Karpas-422 (cell line): ENCODE measurements at places on chromosomes 1 and 21. TPM values are rescaled to one million over a fixed set of nuclear protein-coding genes. Genes with fewer than 3 reads are reported as not detected.

DNA sequence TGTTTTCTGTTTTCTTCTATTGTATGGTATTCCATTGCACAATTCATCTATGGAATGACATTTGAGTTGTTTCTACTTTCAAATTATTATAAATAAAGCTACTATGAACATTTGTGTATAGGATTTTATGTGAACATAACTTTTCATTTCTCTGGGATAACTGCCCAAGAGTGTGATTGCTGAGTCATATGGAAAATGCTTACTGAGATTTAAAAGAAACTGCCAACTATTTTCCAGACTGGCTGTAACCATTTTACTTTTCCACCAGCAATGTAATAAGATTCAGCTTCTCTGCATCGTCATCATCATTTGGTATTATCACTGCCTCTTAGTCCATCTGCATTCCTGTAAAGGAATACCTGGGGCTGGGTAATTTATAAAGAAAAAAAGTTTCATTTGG is 779.6 kb upstream of the PRMT6 start:
- H3K27me3 ChIP-seq: no peaks in the 10 kb centered on the region
- H3K36me3 ChIP-seq: no peaks in the 10 kb centered on the region
- H3K4me3 ChIP-seq: no peak overlapping the region
- H3K4me1 ChIP-seq: no peaks in the 10 kb centered on the region

DNA sequence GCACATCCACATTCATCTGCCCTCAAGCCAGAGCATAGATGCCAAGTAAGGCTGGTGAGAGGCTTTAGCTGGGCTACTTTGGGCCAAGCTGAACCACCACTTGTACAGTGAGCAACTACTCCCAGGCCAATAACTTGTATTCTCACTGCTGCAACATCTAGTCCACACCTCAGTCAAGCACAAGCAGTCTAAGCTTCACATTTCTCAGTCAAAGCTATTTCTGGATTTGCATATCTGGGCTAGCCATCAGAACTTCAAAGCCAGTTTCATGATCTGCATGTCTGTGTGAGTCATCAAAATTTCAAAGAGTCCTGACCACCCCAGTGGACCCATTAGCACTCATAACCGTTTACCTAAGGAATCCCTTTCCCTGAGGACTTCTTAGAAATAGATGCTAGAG is 77.7 kb upstream of the DIRAS3 start:
- H3K4me3 ChIP-seq: no peak overlapping the region
- no peaks in the 10 kb centered on the region for H3K27me3 ChIP-seq
- DNase-seq: peak; percentile 41

GRCh38 chr1:221708076-221708571 is 33.8 kb downstream of the DUSP10 start:
- no peaks in the 10 kb centered on the region for H3K27me3 ChIP-seq
- H3K36me3 ChIP-seq: no peaks in the 10 kb centered on the region
- H3K4me3 ChIP-seq: no peak overlapping the region
- H3K4me1 ChIP-seq: peaks cover 5% of the 10 kb centered on the region
- no peak overlapping the region for H3K27ac ChIP-seq

DNA sequence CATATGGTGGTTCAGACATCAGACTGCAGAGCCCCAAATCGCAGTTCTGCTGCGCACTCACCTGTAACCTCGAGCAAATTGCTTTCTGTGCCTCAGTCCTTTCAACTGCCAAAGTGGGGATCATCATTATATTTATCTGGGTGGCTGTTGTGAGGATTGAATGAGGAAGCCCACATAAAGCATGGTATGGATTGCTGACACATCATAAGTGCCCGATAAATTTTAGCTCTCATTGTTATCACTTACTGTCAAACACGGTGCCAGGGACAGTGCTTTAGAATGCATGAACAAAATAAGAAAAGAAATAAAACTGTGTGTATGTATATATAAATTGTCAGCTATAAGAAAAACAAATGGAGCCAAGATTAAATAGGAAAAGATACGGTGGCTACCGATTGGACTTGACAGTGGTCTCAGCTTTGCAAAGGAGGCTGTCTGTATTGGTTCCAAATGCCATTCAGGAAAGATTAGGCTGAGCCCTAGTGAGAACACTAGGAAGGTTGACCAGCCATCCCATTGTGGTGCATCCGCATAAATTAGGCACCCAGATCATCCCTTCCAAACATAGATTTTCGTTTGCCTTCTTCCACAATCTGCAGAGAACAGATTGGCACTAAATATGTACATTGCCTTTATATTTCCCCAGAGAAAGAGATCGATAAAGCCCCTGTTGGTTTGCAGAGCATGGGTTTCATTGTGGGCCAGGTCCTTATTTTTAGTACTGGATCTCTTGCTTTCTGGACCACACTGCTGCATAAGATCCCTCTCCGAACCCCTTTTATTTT is 91.8 kb upstream of the KAZN start:
- H3K4me1 ChIP-seq: no peaks in the 10 kb centered on the region
- no peaks in the 10 kb centered on the region for H3K36me3 ChIP-seq
- H3K27ac ChIP-seq: no peak overlapping the region
- H3K27me3 ChIP-seq: no peaks in the 10 kb centered on the region
- DNase-seq: no peak

- no peak overlapping the region for H3K4me3 ChIP-seq
- no peak for DNase-seq
- no peaks in the 10 kb centered on the region for H3K27me3 ChIP-seq
Measured at GRCh38 chr1:92409946-92410549, 76.7 kb downstream of the GFI1 start.

DNA sequence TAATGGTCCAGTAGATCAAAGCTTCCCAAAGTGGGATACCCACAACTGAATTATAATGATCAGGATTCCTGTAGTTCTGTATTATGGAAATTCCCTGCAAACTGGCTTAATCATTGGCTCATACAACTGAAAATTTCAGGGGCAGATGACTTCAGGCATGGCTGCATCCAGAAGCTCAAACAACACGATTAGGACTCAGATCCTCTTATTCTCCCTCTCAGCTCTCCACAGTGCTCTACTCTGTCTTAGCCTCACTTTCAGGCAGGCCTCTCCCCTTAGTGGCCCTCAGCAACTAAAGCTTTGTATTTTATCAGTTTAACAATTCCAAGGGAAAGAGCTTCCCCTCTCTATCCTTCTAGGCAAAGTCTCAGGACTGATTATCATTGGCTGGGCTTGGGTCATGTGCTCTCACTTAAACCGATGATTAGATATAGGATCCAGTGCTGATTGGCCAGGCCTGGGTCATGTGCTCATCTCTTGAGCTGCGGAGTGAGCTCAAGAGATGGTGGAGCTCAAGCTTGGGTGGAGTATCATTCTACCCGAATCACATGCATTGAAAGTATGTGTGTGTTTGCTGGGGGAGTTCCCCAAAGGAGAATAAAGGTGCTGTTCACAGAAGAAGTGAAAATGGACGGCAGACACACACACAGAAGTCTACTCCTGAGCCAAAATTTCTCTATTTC is 57.9 kb upstream of the RUNX3 start:
- no peak overlapping the region for H3K4me3 ChIP-seq
- no peaks in the 10 kb centered on the region for H3K36me3 ChIP-seq
- H3K27me3 ChIP-seq: no peaks in the 10 kb centered on the region
- H3K4me1 ChIP-seq: no peaks in the 10 kb centered on the region

DNA sequence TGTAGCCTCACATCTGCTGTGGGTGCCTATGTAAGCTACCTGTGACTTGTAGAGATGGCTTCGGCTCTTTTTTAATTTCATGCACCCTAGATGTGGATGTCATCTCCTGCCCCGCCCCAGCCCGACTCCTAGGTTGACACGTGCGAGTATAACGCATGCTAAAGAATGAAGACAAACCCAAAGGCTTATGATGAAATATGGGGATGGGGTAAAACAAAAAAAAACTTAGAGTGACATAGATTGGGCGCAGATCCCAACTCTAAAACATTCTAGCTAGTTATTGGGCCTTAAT is 613 bp upstream of the ERO1B start:
- DNase-seq: no peak
- no peaks in the 10 kb centered on the region for H3K27me3 ChIP-seq
- no peak overlapping the region for H3K27ac ChIP-seq

- H3K4me1 ChIP-seq: no peaks in the 10 kb centered on the region
- H3K27ac ChIP-seq: no peak overlapping the region
- no peak overlapping the region for H3K4me3 ChIP-seq
- DNase-seq: peak; percentile 39
- H3K27me3 ChIP-seq: no peaks in the 10 kb centered on the region
Measured at GRCh38 chr21:36122977-36123376, 11.9 kb upstream of the CBR3 start.

DNA sequence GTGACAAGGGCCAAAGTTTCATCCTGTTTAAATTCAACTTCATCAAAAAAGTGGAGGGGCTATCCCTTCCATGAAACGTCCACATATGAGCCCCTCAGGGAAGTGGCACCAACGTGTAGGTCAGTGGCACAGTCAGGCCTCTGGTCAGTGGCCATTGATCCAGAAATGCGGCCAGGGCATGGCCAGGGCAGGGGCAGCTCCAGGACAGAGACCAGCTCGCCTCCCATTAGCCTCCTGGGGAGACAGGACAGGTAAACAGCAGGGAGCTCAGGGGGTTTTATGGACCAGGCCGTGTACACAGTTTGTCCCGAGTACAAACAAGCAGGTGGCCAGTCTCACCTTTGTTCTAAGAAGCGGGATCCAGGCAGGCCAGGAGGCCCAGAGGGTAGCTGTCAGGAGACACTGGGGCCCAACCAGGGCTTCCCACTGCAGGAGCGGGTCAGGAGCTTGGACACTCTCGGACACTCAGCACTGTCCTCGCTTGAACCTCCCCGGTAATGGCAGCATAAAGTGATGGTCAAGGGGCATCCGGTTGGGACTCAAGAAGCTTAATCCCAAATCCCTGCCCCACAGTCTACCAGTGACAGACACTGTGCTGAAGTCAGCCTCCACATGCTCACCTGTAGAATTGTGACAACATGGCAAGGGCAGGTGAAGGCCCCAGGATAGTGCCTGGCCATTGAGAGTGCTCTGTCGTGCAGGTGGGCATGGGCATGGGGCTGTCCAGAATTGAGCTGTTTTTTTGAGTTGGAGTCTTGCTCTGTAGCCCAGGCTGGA is 144.1 kb upstream of the ERRFI1 start:
- H3K4me1 ChIP-seq: no peaks in the 10 kb centered on the region
- no peak overlapping the region for H3K4me3 ChIP-seq
- no peaks in the 10 kb centered on the region for H3K36me3 ChIP-seq
- no peak overlapping the region for H3K27ac ChIP-seq

- H3K4me1 ChIP-seq: no peaks in the 10 kb centered on the region
- peak; percentile 78 for DNase-seq
- no peak overlapping the region for H3K4me3 ChIP-seq
Measured at GRCh38 chr1:65431111-65431705, 10.7 kb downstream of the LEPR start.

GRCh38 chr1:41851589-41851988 is 67.1 kb downstream of the HIVEP3 start:
- no peak overlapping the region for H3K27ac ChIP-seq
- peak; percentile 79 for DNase-seq
- H3K4me1 ChIP-seq: peaks cover 9% of the 10 kb centered on the region
- H3K4me3 ChIP-seq: no peak overlapping the region
- H3K36me3 ChIP-seq: no peaks in the 10 kb centered on the region

GRCh38 chr21:27555996-27556395 is 589.1 kb upstream of the ADAMTS5 start:
- H3K36me3 ChIP-seq: no peaks in the 10 kb centered on the region
- no peak overlapping the region for H3K27ac ChIP-seq
- H3K4me1 ChIP-seq: no peaks in the 10 kb centered on the region
- no peak for DNase-seq
- H3K4me3 ChIP-seq: no peak overlapping the region
- H3K27me3 ChIP-seq: no peaks in the 10 kb centered on the region

- no peak overlapping the region for H3K4me3 ChIP-seq
- H3K36me3 ChIP-seq: no peaks in the 10 kb centered on the region
- peaks cover 16% of the 10 kb centered on the region for H3K4me1 ChIP-seq
- no peaks in the 10 kb centered on the region for H3K27me3 ChIP-seq
Measured at GRCh38 chr1:150552128-150552910, 3.1 kb downstream of the ADAMTSL4 start.

DNA sequence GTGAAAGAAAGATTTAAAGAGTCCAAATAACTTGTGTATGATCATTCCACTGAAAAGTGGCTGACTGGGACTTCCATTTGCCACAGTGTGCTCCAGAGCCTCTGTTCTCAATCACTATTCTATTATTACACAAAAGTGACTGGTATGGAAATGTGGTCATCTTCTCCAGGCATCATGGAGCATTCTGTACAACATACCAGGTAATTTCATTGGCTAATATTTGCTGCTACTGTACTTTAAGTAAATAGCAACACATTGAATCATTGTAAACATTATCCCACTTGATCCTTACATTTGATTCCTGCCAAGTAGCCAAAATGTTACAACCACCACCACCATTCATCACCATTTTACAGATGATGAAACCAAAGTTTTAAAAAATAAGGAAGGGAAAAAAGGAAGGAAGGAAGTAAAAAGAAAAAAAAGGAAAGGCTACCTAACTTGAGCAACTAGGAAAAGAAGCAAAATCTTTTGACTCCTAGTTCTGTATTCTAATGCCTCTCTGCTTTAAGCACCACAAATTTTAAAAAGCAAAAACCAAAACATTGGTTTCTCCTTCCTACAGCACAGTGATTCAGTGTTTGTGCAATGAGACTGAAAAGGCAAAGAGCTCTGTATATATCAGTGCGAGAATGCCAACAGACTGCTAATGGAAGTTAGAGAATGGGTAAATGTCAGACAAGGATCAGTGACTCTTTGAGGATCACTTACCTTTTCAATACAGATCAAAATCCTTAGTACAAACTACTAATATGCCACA is 361.4 kb upstream of the PTBP2 start:
- no peak overlapping the region for H3K27ac ChIP-seq
- H3K36me3 ChIP-seq: no peaks in the 10 kb centered on the region
- no peak overlapping the region for H3K4me3 ChIP-seq
- H3K27me3 ChIP-seq: no peaks in the 10 kb centered on the region
- no peak for DNase-seq
- no peaks in the 10 kb centered on the region for H3K4me1 ChIP-seq

DNA sequence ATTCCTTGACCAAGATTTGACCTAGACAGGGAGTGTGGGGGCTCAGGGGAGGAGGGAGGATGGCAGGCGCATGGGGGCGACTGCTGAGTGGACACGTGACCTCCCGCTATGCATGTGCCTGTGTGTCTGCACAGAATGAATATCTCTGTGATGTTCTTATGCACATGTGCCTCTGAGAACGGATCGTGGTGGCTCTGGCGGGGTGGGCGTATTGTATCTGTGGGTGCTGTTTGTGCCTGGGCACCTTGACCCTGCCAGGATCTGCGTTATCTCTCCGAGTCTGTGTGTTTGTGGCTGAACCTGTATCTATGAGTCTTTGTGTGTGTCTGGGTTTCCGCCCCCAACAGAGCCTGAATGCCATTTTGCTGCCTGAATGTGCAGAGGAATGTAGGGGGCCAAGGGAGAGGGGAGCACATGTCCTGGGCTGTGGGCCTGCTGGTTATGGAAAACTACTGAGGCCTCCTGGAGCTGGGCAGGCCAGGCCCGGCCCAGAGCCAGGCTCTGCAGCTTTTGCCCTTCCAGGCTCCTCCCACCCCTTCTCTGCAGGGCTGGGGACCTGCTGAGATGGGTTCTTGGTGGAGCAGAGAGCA is 102.5 kb downstream of the EBNA1BP2 start:
- no peak for DNase-seq
- H3K27me3 ChIP-seq: no peaks in the 10 kb centered on the region
- H3K36me3 ChIP-seq: no peaks in the 10 kb centered on the region
- no peak overlapping the region for H3K27ac ChIP-seq
- H3K4me1 ChIP-seq: 0 out of 2 replicates have a peak, but pooled peaks cover 4% of the 10 kb centered on the region

GRCh38 chr1:181249186-181249585 is 160.7 kb downstream of the IER5 start:
- DNase-seq: no peak
- H3K27ac ChIP-seq: no peak overlapping the region
- no peaks in the 10 kb centered on the region for H3K27me3 ChIP-seq
- H3K4me1 ChIP-seq: no peaks in the 10 kb centered on the region
- no peak overlapping the region for H3K4me3 ChIP-seq

CC2D1B gene
- total RNA-seq: 17.4 and 20.1 TPM in 2 replicates
